PC-3 (cell line): ENCODE measurements at places on chromosomes 7 and 10. TPM values are rescaled to one million over a fixed set of nuclear protein-coding genes. Genes with fewer than 3 reads are reported as not detected.

DNA sequence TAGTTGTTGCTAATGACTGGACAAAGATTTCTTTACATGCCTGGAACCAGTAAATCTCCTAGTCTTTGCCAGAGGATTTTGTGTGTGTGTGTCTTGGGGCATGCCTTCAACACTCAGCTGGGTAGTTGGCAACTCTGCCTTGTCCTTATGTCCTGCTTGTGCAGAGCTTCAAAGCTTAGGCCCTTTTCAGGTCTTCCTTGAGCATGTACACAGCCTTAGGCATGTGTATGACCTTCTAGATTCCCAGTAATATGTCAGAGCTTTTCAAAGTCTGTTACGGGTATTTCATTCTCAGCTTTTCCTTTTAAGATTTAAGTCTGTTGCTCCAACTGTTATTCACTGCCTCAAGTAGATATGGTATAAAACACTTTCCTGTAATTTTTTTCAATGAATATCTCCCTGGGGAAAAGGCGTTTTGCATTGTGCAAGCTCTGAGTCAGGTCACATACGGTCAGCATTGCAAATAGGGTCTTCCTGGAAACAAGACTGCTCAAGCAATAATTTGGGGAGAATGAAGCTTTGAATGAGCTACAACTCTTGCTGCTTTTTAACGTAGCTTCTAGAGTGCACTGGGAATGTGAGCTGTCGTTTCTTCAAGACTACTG lies 25.5 kb downstream of the SHOC2 start:
- no peaks in the 10 kb centered on the region for H3K36me3 ChIP-seq
- H3K4me3 ChIP-seq, result no peak overlapping the region
- H3K27me3 ChIP-seq, result no peaks in the 10 kb centered on the region
- H3K4me1 ChIP-seq, result no peaks in the 10 kb centered on the region
- no peak for DNase-seq
- H3K27ac ChIP-seq, result no peak overlapping the region

CHN2 gene
- total RNA-seq, result 3.1 and 7.7 TPM in 2 replicates

GRM3 gene
- total RNA-seq, result not detected in 2 replicates

GRCh38 chr10:17199351-17199804 lies 2.1 kb downstream of the TRDMT1 start:
- H3K4me3 ChIP-seq, result peak overlapping the region; percentile 80
- peaks cover 14% of the 10 kb centered on the region for H3K4me1 ChIP-seq
- peak overlapping the region; percentile 19; the same call in 1 of the 2 replicates for H3K27ac ChIP-seq
- H3K27me3 ChIP-seq, result no peaks in the 10 kb centered on the region

GRCh38 chr10:111984057-111984456 lies 199.5 kb downstream of the GPAM start:
- H3K27me3 ChIP-seq, result peaks cover 4% of the 10 kb centered on the region; the same call in 1 of the 2 replicates
- no peak overlapping the region for H3K27ac ChIP-seq
- DNase-seq, result no peak
- H3K4me1 ChIP-seq, result no peaks in the 10 kb centered on the region

PVRIG gene
- total RNA-seq, result not detected in 2 replicates

DNA sequence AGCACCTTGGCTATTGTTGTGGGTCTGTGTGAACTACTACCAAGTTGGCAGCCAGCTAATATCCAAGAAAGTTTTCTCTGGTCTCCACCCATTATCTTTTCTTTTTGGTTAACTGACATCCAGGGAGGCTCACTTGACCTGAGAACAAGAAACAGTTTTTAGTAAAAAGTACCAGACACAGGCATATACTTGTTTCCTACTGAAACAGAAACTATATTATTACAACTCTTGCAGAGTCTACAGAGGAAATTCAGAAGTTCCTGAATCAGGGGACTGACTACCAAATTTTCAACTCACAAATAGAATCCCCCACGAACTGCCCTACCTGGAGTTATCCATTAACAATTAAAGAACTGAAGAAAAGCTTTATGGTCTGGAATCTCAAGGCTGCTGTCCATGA lies 168.9 kb downstream of the KCND2 start:
- no peaks in the 10 kb centered on the region for H3K27me3 ChIP-seq
- no peaks in the 10 kb centered on the region for H3K4me1 ChIP-seq
- H3K27ac ChIP-seq, result no peak overlapping the region
- H3K36me3 ChIP-seq, result no peaks in the 10 kb centered on the region
- no peak overlapping the region for H3K4me3 ChIP-seq

DNA sequence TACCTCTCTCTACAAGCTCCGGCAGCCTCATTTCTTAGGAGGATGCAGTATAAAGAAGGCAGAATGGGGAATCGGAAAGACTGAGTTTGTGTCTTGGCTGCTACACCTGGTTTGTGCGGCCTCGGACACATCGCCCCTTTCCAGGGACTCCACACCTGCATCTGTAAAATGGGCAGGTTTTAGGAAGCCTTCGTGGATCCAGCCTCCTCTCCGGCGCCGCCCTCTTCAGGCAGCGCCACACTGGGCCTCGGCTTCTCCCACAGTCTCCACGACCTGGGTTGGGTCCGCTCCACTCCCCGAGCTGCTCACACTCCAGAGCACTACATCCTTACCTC lies 341 bp downstream of the GOT1 start:
- peaks cover 3% of the 10 kb centered on the region; the same call in 1 of the 2 replicates for H3K36me3 ChIP-seq
- H3K27me3 ChIP-seq, result no peaks in the 10 kb centered on the region
- H3K27ac ChIP-seq, result no peak overlapping the region
- H3K4me1 ChIP-seq, result peaks cover 6% of the 10 kb centered on the region
- DNase-seq, result no peak
- H3K4me3 ChIP-seq, result peak overlapping the region; percentile 98

DNA sequence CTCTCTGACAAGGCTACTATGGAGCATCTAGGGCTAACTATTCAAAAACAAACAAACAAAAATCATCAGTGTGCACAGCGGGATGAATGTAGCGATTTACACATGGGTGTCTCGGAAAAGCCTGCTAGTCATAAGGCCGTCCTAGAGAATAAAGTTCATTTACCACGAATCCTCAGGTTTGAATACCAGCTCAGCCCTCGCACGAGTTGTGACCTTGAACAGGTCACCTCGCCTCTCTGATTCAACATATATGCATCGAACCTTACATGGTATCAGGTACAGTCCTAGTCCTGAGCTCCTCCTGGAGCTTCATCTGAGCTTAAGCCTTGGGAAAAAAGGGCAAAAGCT lies 572 bp downstream of the ATP5MF start:
- peak overlapping the region; percentile 85 for H3K4me3 ChIP-seq
- H3K27me3 ChIP-seq, result no peaks in the 10 kb centered on the region
- H3K27ac ChIP-seq, result peak overlapping the region; percentile 44
- no peak for DNase-seq

GRCh38 chr10:70809011-70809611 lies 6.6 kb upstream of the SGPL1 start:
- peak; percentile 85 for DNase-seq
- H3K4me3 ChIP-seq, result no peak overlapping the region
- no peaks in the 10 kb centered on the region for H3K27me3 ChIP-seq

DNA sequence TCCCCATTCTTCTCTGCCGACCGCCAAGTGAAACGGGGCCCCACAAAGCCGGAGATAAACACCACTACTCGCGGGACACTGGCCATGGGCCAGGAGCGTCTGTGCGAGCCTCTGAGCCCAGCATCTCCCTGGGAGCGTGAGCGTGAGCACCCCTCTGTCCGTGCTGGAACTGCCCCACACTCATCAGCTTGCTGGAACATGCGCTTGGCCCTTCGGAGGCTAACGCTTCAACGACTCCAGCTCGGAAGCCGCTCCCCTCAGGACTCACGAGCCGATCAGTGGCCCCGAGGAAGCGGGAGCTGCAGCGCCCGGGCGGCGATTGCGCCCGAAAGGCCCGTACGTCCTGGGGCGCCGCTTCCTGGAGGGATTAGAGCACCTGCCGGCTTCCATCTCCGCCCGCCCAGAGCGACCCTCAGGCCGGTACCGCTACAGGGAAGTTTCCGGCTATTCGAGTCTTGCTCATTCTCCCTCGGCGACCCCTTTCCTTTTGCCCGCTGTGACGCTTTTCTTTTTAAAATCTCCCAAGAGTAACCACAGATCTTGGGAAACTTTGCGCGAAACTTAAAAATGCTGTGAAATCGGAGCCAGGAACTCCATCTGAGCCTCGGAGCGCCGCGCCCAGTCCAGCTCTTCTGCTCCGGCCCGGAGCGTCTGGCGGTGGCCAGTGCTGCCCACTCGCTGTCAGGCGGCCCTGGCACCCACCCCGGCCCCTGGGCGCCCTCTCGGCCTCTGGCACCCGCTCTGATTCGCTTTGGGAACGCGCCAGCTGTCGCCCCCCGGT lies 1.0 kb downstream of the TLL2 start:
- no peaks in the 10 kb centered on the region for H3K36me3 ChIP-seq
- peaks cover 18% of the 10 kb centered on the region for H3K4me1 ChIP-seq
- H3K27ac ChIP-seq, result no peak overlapping the region
- no peak for DNase-seq
- peaks cover 18% of the 10 kb centered on the region for H3K27me3 ChIP-seq

DNA sequence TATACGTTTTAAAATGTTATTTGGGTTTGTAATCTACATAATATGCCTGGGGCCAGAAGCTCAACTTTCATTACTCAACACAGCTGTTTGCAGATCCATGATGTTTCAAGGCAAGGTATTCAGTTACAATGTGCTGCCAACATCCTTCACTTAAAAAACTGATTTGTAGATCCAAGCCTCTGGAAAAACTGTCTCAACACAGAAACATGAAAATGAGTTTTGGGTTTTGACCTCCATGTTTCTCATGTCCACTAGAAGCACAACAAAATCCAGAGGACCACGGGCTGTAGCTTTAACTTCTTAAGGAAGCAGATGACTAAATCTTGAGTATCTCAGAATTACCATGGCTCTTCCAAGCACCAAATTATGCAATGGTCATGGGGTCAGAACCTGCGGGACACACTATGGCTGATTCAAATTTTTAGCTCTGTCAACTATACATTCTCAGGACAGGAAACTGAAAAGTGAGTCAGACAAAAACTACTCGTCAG lies 247.1 kb upstream of the GRB10 start:
- H3K4me3 ChIP-seq, result no peak overlapping the region
- H3K27me3 ChIP-seq, result no peaks in the 10 kb centered on the region
- H3K36me3 ChIP-seq, result no peaks in the 10 kb centered on the region
- peaks cover 35% of the 10 kb centered on the region for H3K4me1 ChIP-seq
- peak overlapping the region; percentile 82 for H3K27ac ChIP-seq
- peak; percentile 78 for DNase-seq

DNA sequence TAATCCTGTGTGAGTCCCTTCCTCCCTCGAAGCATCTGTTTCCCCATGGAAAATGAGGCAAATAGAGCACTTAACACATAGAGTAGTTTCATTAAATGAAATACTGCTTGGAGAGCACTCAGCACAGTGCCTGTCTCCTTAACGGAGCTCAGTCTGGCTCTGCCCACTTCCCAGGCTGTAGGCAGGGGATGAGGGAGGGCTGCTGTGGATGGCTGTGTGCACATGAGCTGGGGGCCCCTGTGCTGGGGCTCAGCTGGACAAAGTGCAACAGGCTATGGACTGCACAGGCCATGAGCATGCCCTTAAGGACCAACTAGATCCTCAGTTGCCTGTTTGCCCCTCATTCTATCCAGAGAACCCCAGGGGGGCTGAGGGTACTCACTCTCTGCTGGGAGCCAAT lies 14.5 kb downstream of the ZCCHC24 start:
- DNase-seq, result no peak
- no peaks in the 10 kb centered on the region for H3K27me3 ChIP-seq
- H3K4me3 ChIP-seq, result no peak overlapping the region
- peaks cover 16% of the 10 kb centered on the region; the same call in 1 of the 2 replicates for H3K36me3 ChIP-seq
- H3K27ac ChIP-seq, result no peak overlapping the region

DNA sequence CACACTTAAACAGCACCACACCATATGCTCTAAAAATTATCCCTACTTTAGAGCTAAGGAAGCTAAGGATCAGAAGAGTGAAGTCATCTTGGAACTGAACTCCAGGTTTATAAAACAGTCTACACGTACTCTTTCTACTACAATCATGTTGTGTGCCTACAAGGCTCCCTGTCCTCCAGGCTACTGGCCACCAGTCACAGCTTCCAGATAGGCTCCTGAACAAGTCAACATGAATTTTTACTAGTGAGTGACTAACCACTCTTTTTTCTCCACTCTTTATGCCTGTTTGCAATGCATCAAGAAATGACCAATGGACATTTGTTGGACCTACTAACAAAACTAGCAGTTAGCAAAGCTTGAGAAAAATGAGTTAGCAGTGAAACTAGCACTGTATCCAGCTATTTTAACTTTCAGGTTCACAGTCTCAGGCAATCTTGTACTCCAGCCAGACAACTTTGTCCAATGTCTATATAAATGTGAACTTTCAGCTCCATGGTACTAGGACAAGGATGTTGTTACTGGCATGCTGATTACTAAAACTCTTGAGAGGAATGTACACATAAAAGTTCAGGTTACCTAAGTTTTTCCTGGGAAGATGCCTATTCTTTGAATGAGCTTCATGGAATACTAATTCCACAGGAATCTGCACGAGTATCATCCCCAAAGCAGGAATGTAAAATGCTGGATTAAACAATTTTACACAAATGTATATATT lies 180.0 kb downstream of the BTAF1 start:
- DNase-seq, result peak; percentile 48
- no peak overlapping the region for H3K4me3 ChIP-seq
- H3K4me1 ChIP-seq, result peaks cover 31% of the 10 kb centered on the region
- H3K27ac ChIP-seq, result no peak overlapping the region
- H3K36me3 ChIP-seq, result no peaks in the 10 kb centered on the region

LRRC17 gene
- total RNA-seq, result 0.11 TPM in 1 of 2 replicates, not detected in the other

FAM131B gene
- total RNA-seq, result 6.9 and 7.7 TPM in 2 replicates

GRCh38 chr7:31692451-31692850 lies 5.4 kb downstream of the PPP1R17 start:
- H3K36me3 ChIP-seq, result no peaks in the 10 kb centered on the region
- H3K4me1 ChIP-seq, result no peaks in the 10 kb centered on the region
- H3K4me3 ChIP-seq, result no peak overlapping the region
- no peak overlapping the region for H3K27ac ChIP-seq

- no peaks in the 10 kb centered on the region for H3K36me3 ChIP-seq
- no peak overlapping the region for H3K27ac ChIP-seq
- H3K27me3 ChIP-seq, result no peaks in the 10 kb centered on the region
- DNase-seq, result peak; percentile 76
- no peak overlapping the region for H3K4me3 ChIP-seq
- H3K4me1 ChIP-seq, result peaks cover 6% of the 10 kb centered on the region
Measured at GRCh38 chr7:82729172-82730030, 285.8 kb upstream of the CACNA2D1 start.

SPDYE5 gene
- 0.18 TPM in 1 of 2 replicates, not detected in the other for total RNA-seq

MMP21 gene
- total RNA-seq, result not detected in 2 replicates

GRCh38 chr10:26479766-26480492 lies 41.8 kb downstream of the APBB1IP start:
- no peaks in the 10 kb centered on the region for H3K36me3 ChIP-seq
- peaks cover 3% of the 10 kb centered on the region; the same call in 1 of the 2 replicates for H3K27me3 ChIP-seq
- H3K27ac ChIP-seq, result no peak overlapping the region
- no peak for DNase-seq

EPHA1 gene
- 43.9 and 46.4 TPM in 2 replicates for total RNA-seq

DNA sequence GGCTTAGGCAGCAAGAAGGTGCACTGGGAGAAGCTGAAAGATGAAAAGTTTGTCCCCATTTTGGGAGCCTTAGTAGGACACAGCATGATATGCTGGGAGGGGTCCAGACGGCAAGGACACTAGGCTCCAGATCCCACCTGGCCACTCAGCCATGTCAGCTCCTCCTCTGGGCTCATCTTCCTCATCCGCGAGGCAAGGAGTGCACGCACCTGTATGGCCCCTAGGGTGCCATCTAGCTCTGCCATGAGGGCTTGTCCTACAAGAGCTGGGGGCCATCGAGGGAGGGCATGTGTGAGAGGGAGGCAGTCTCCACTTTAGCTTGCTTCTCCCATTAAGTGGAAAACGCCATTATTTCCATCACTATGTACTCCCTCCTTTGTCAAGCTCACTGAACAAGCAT lies 136.2 kb upstream of the ADAM12 start:
- no peaks in the 10 kb centered on the region for H3K36me3 ChIP-seq
- no peaks in the 10 kb centered on the region for H3K27me3 ChIP-seq
